PC-9 (cell line): ENCODE measurements at places on chromosomes 4 and X.
A peak's percentile ranks its signal among the peaks of the same experiment; 100 is the strongest.

DNA sequence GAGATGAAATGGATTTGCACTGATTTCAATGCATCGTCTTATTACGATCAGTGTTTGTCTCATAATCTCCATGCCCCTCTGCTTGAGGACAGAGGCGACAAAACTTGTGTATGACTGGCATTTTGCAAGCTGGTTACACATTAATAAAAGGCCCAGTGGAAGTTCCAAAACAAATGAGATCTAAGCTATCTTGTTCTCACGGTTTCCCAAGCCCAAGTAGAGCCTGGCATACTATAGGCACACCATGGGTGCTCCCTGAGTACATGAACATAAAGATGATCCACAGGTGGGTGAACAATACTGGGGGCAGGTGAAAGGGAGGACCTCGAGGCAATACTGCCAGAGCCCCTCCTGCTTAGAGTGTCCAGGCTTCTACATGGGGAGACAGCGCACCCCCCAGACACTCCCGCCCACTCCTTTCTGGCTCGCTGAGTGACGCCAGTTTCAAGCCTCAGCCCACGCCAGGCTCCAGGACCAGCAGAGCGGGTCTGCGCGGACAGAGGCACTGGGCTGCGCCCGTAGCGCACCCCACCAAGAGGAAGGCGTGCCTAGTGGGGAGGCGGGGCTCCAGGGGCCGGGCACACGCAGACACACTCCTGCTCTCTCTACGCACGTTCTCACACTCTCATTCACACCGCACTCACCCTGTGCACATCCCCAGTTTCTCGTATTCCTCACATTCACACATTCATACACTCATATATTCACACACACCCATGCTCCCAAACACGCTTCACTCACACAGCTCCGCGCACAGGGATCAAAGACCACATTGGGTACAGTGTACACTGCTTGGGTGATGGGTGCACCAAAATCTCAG lies 8.9 kb upstream of the GSX2 start:
- no peak for DNase-seq

GRCh38 chr4:137000432-137000831 lies 531.9 kb downstream of the PCDH18 start:
- no peak for DNase-seq

DNA sequence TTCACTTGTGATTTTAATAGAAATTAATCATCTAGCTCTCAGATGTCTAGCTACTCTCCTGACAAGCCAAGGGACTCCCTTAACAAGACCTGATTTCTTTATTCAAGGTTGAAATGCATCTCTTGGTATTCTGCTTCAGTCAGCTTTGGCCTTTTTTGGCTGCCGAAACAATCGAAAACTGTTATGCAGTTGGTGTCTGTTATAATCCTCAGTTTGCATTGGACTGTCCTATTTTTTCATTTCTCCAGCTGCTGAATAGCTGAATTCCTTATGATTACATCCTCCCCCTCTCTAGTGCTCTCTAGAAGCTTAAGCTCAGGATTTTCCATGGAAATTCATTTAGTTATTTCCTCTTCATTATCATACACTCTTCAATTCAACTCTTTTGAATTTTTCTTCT lies 177.2 kb downstream of the TRIML1 start:
- no peak for DNase-seq

DNA sequence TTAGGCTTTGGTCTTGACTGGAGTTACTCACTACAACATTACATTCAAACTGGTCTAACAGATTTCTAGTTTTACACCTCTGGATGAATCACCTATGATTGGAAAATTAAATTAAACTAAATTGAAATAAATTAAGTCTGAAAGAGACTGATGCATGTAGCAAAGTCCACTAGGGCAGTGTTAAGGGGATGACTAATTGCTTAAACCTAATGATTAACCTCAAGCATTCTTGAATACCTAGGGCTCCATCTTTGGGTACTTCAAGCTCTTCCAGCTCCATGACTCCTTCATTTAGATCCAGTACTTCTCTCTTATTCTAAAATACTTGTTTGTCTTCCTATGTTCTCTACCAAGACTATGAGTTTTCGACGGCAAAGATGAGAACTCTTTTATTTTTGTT lies 86.8 kb downstream of the SH2D1A start:
- no peak for DNase-seq

DNA sequence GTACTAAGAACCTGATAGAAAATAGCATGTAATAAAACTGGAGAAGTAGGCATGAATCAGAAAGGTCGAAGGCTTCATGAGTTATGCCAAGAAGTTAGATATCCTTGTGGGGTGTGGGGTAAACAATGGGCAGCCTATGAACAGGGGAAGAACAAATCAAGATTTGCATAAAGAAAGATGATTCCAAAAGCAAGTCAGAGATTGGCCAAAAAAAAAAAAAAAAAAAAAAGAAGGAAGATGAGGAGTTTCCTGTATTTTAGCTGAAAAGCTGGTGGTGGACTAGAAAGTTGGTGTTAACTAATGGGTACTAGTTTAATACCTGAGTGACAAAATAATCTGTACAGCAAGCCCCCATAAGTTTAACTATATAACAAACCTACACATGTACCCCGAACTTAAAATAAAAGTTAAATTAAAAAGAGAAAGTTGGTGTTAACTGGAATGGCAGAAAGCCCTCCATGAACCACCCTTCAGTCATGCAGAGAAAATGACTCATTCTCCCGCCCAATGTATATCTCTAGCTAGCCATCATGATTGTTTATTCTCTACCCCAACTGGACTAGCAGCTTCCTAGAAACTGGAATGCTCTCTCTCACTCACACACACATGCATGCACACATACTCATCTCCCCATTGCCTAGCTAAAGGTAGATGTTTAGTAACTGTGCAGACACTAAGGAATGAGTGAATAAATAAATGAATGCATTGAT lies 41.7 kb downstream of the ATP11C start:
- DNase-seq: peak; percentile 74

GRCh38 chrX:38987198-38987651 lies 186.0 kb downstream of the MID1IP1 start:
- DNase-seq: no peak

GRCh38 chr4:101555341-101555880 lies 208.1 kb upstream of the PPP3CA start:
- DNase-seq: no peak

GRCh38 chrX:107851215-107851614 lies 25.5 kb downstream of the MID2 start:
- DNase-seq: no peak

GRCh38 chr4:82213485-82214417 lies 160.0 kb downstream of the HNRNPD start:
- no peak for DNase-seq

DNA sequence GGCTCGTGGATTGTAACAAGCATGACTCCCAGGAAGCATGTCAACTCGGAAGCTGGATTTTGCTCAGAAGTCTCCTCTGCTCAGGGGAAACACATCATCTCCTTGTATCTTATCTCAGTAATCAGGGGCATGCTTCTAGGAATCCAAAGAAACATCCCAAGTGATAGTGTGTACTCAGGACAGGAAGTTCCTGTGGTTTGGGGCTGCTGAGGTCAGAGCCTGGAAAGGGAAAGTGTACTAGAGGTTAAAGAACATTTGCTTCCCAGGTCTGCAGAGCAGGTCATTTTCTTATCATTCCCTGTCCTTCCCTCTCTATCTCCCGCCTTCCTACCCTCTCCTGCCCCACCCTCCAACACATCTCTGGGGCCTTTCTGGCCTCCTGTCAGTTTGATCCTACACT lies 38.8 kb downstream of the SLC34A2 start:
- peak; percentile 6 for DNase-seq

- no peak for DNase-seq
These were observed 3.5 kb upstream of the FGFR3 start for GRCh38 chr4:1789552-1789951.

GRCh38 chr4:104966349-104967033 lies 180.2 kb upstream of the TET2 start:
- peak; percentile 62 for DNase-seq

GRCh38 chr4:83010522-83011318 lies at the start of gene LIN54:
Gene LIN54 (minus strand): TSS chr4:83010823. CDS start chr4:82984844, 25,979 bp downstream.
- DNase-seq: peak; percentile 57

DNA sequence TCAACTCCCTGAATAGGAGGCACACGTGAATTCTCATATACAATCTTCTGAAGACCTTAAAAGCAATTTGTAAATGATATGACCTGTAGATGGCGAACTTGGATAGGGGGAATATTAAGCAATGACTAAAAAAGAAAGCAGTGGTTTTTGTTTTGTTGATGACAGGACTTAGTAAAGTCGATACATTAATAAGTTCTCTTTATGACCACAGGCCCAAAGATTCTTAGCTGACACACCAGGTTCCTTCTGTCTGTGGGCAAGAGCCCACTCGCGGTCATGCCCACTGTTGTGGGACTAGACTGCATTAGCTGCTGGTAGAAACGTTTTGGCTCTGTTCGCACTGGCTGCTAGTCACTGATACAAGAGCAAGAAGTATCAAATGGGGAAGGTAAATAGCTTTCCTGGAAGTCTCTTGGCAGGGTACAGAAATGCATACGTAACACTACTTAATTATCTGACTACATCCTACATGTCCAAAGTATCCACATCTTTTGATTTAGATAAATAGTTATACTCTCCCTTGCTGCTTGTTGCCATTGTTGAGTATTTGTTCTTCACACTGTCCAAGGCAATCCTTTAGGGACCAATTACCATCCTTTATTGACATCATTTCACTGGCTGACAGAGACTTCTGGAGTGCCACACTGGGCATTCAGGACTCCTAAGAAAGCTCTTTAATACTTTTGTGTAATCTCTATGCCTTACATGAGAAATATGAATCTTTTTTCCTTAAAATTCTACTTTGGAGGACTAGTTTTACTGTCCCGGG lies 31.0 kb downstream of the ALPK1 start:
- DNase-seq: no peak
